Stimulated activated CD4-positive, alpha-beta T cell treated with anti-CD3 and anti-CD28 coated beads, Interleukin-1b, Interleukin-23, amount 100 ng/mL, for 1 hour (primary cell): ENCODE measurements at places on chromosomes 7 and 10.

- DNase-seq = no peak
Observed at GRCh38 chr7:8260871-8261694, 884 bp downstream of the ICA1 start.

DNA sequence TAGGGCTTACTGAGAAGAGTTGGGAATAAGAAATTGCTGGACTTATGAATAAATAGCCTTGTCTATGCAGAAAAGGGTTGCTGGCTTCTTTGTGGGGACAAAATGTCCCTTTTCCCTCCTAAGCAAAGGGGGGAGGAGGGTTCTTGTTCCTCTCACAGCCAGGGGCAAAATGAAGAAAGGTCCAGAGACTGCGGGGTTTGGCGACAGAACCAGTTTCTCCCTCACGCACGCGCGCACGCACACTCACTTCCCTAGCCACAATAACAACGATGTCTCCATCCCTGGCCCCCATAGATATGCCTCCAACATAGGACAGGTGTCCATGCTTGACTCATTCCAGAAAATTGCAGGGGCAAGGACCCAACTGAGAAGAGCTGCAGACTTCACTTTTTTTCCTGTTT, 3.3 kb downstream of the ZMIZ1 start:
- no peak for DNase-seq

GRCh38 chr7:3558400-3558799, 257.3 kb downstream of the SDK1 start:
- no peak for DNase-seq

- DNase-seq = no peak
Observed at GRCh38 chr7:94904982-94905381, 2.4 kb upstream of the PPP1R9A start.

- no peak for DNase-seq
Observed at GRCh38 chr7:17007841-17008240, 126.1 kb upstream of the AGR3 start.

DNA sequence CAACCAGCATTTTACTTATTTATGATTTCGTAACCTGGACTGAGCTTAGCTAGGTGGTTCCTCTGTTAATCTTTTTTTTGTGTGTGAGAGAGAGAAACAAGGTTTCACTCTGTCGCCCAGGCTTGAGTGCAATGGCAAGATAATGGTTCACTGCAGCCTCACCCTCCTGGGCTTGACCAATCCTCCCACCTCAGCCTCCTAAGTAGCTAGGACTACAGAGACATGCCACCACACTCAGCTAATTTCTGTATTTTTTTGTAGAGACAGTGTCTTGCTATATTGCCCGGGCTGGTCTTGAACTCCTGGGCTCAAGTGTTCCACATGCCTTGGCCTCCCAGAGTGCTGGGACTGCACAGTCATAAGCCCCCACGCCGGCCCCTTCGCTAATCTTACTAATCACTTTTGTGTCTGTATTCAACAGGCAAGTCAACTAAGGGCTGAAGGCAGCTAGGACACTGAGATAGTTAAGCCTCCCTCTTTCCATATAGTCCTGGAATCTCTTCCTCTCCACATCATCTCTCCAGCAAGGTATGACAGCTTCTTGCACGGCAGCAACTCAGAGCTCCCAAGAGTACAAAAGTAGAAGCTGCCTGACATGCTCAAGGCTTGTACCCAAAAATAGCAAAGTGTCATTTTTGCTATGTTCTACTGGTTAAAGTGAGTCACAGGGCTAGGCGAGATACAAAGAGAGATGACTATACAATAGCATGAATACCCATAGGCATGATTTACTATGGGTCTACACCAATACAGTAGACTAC, 11.3 kb downstream of the KMT2C start:
- no peak for DNase-seq

DNA sequence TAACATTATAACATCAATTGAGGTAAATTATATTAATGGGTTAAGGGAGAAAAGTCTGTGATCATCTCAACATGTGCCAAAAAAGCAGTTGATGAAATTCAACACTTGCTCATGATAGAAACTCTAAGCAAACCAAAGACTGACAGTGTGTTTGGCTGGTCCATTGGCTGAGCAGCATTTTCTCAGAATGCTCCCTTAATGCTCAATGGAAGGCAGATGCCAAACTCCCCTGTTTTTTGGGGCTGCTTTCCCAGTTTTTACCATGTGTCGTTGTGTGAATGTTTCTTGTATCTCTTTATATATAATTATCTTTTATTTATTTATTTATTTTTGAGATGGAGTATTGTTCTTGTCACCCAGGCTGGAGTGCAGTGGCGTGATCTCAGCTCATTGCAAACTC, 114.7 kb downstream of the SEC23IP start:
- no peak for DNase-seq

- no peak for DNase-seq
Observed at GRCh38 chr10:50395851-50396250, 144.5 kb upstream of the ASAH2 start.

DNA sequence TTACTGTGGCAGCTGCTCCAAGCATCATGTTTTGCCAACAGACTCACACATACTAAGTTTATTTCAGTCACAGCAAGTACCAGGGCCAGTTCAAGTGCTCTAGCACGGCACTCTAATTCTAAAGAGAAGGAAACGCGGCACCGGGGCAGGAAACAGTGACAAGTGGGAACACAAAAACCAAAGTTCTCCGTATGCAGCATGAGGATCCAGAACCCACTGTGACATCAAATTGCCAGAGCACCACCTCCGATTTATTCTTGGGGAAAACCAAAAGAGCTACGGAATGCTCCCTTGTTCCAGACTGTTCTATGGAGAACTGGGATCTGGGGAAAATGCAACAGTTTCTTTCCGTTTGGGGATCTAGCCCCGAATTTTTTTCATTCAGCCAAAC, 448 bp upstream of the PTER start:
- no peak for DNase-seq

DNA sequence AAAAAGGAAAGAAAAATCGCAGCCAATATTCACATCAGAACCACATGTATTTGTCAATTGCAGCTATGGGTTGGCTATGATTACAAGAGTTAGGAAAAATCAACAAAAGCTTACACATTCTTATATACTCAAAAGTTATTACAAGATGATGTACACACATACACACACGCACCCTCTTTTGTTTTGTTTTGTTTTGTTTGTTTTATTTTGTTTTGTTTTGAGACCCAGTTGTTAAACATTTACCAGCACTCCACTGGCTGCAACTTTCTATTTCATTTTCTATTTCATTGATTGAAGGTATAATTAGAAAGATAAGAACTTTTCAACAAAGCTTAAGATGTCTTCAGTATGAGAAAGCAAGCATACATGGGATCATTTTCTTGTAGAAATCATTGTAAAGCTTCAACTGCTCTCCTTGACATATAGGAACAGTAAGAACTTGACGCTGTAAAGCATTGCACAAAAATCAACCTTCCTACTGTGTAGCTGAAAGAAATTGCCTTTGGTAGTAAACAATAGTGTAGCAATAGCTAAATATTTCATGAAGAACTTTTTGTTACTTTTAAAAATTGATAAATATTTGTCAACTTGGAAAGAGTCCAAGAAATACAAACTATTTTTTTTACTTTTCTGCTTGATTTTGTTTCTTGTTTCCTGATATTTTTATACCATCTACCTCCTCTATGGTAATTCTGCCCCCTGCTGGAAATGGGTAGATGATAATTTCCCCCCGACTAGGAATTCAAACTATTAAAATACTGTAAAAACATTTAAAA, 205.9 kb downstream of the MBL2 start:
- DNase-seq = no peak
